ENCODE measurements at places on chromosomes 6 and 20.

DNA sequence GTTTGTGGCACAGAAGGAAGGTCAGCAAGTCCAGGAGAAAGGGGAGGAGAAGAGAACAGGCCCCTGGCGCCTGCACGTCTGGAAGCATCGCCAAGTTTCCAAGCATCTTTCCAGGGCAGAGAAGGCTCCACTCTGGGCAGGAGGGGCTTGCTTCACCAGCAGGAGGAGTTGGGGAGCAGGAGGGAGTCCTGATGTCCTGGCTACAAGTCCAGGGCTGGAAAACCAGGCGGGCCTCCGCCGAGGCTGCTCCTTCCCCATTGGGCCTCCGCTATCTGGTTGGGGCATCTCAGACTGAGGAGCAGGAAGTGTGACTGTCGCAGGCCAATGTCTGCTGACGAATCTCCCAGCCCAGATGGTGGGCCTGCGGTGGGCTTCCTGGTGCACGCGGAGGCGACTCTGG lies 421.9 kb downstream of the PREX1 start:
- no peak for DNase-seq

- no peak for DNase-seq
Measured at GRCh38 chr6:112291161-112291762, 36.9 kb upstream of the LAMA4 start.

- DNase-seq, result no peak
Measured at GRCh38 chr20:50675671-50676376, 15.5 kb downstream of the RIPOR3 start.

GRCh38 chr6:89840538-89840937 lies 10.9 kb downstream of the CASP8AP2 start:
- DNase-seq, result no peak

DNA sequence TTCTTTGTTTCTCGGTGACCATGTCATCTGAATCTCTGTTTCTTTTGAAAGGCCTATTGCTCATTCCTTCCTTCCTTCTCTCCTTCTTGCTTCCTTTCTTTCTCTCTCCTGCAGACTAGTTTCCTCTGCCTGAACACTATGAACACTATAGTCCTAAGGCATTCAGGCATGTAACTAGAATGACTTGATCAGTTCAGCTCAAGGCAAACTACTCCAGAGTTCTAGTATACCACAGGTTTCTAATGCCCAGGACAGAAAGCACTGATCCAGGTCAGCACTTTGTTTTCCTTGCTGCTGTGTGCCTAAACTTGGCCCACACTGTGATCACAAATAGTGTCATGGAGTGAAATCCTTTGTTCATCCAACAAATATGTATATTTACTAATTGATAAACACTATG lies 324.1 kb upstream of the GJE1 start:
- no peak for DNase-seq

DNA sequence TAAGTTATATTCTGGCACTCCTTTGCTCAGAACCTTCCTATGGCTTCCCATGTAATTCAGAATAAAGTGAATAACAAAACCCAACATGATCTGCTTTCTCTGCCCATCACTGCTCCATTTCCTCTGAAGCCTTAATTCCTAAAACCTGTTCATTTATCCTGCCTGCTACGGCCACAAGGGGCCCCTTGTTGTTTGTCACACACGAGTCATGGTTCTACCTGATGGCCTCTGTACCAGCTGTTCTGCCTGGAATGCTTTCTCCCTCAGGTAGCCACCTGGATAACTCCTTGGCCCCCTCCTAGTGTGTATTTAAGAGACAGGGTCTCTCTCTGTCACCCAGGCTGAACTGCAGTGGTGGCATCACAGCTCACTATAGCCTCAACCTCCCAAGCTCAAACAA lies 26.8 kb downstream of the ERGIC3 start:
- no peak for DNase-seq
